ENCODE measurements at places on chromosomes 4 and X.

DNA sequence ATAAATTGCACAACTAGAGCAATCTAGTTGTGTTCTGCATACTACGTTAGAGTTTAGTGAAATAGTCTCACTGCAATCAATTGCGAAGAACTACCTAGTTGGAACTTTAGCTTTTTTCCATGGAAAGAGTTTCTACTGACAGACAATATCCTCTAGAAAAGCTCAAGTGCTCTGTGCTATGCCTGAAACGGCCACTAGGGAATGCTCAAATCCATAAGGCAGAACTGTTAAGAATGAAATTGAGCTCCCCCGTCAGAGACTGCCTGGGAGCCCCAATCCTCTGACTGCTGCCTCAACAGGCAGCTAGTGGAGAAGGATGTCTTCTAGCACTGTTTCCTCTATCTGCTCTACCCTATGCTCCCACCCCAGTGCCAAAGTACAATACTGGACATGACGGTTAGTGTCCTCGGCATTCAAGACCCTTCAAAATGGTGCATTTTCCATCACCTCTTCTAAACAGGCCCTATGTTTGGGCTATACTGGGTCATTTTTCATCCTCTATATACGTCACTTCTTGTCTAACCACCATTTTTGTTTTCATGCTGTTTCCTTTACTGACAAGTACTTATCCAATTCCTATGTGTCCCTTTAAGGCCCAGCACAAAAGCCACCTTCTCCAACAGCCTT lies 35.3 kb downstream of the FRMD7 start:
- DNase-seq, result peak; percentile 80

GRCh38 chr4:40963897-40964478 lies 214.2 kb downstream of the NSUN7 start:
- DNase-seq, result no peak

DNA sequence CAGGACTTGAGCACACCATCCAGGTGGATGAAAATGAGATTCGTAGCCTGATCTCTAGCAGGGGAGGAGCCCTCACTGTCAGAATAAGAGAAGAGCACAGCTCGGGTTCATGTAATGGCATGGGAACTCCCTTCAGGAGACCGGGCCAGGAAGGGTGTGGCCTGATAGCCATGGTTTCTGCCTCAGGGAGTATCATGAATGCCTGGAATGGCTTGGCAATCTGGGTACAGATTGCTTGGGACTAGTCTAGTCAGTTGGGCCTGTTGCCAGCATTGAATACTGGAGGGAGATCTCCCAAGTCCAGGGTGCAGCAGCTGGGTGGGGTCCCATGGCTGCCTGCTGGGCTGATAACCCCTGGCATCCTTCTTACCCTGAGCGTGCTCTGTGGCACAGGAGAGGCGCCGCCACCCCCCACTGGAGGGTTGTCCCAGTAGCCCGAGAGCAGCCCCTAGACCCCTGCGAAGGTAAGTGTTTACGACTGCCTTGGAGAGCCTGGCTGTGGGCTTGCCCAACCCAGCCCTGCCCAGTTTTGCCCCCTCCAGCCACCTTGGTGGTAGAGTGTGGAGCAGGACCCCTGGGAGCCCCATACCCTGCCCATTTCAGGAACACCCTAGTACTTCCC lies 298.8 kb downstream of the TEX13A start:
- no peak for DNase-seq

DNA sequence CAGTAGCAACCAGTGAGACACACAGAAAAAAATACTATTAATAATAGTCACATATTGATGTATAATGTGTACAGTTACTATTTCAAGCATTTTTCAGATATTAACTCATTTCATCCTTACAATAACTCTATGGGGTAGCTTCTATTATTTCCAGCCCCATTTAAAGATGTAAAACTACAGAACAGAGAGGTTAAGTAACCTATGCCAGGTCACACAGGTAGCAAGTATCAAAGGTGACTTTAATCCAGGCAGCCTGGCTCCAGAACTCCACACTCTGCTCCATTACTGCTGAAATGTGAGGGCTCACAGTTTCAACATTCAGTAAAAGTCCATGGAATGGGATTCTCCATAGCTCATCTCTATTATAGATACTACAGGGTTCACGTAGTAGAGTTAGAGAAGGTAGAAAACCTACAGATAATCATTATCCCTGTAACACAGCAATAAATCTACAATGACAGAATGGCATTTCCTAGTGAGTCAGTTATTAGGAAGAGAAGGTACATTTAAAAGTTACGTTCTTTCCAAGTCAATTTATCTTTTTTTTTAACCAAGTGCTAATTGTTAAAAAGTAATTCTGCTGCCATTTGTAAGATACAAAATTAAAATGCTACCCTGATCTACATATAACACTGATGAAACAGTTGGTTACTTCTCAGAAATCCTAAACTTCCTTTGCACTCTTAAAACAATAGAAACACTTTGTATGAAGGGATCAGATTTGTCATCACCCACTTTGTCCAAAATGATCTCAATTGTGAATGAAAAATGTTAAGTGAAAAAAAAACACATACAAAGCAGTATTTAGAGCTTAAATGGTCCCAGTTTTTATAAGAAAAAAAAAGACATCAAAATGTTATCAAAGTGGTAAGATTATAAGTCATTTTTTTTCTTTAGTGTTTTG lies 18.7 kb downstream of the RELL1 start:
- no peak for DNase-seq

GRCh38 chr4:84502955-84503373 lies 3.9 kb upstream of the NKX6-1 start:
- DNase-seq, result no peak

DNA sequence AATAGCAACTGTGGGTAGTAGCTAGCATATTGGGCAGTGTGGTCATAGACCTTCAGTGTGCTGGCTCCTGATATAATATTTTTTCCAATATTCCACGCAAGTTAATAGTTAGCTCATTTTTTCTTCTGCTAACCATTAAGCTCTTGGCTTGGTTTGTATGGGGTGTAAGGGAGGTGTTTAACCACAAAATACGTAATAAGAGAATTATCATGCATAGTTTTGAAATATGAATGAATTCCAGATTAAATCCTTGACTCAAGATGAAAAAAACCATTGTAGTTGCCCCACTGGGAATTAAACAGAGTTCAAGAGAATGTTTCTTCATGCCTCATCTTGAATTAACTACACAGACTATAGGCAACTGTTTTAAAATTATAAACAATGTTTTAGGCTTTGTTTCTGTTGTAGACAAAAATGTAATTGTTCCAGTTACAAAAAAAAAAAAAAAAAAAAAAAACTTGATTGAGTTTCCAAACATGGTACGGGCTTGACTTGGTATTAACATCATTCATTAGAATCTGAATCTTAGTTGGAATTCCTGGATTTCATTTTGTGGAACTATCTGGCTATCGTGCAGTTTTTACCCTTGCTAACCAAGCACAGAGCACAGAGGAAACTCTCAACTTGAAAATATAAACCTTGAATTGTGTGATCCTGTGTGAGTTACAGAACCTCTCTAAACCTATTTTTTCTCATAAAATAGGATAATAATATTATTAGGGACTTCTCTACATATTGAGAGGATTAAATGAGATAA lies 28.4 kb downstream of the CXCL1 start:
- DNase-seq, result no peak

DNA sequence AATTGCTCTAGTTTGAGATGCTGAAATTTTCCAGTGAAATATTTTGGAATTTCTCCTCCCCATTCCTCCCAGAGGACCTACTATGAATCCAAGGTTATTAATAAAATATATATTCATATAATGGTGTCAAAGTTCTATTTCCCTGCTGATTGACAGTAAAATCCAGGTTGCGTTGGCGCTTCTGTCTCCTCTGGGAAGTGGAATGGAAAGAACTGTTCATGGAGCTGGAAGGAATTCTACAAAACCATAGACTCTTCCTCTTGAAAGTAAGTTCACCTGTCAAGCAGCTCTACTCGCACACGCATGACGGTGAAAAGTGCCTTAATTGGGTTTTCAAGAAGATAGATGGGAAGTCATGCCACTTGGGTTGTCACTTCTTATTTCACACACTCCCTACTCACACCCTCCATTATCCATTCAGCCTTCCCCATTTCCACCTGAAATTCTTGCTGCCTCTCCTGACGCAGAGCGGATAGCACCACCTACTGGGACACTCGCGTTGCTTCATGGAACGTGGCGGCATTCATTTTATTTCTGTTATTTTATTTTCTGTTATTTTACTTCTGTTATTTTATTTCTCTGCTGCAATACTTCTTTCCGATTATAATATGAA lies 351.6 kb downstream of the NLGN4X start:
- DNase-seq, result peak; percentile 42

GRCh38 chrX:20116087-20116576 lies 575 bp downstream of the MAP7D2 start:
- peak; percentile 43 for DNase-seq

DNA sequence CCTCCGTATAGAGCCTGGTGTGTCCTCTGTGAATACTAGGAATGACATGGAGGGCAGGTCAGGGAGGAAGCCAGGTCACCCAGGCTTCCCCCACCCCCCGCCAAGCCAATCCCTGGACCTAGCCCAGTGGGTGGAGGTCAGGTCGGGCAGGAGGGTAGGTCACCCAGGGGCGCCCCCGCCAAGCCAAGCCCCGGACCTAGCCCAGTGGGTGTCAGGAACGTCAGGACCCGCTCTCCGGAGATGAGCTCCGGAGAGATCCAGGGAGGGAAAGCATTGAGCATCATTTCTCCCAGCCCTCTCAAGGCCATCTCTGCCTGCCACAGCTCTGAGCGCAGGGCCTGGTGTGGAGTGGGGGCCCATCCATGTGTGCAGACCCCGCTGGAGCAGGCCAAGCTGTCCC lies 48.6 kb downstream of the WFS1 start:
- no peak for DNase-seq

DNA sequence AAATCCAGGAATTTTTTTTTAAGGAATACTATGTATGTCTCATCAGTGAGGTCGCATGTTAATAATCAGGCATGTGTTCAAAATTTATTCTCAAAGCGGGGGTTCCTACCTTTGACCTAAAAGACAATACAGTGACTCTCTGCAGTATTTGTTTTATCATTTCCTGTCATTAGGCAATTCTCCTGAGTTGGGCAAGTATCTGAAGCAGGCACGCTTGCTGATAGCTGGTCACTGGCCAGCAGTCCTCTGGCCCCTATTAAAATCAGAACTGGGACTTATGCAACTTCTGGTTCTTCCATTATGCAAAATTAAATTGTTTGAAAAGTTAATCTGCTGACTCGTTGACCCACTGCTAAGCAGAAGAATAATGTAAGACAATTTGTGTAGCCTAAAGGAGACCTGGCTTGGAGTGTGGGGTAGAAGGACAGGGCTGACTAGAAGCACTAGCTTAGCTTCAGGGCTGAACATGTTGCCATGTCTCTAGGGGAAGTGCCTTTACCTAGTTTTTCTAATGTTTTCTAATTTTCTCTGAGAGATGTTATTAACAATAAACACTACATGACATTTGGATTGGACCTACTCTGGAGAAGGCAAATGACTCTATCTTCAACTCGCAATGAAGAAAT lies 36.0 kb upstream of the GABRA2 start:
- no peak for DNase-seq

DNA sequence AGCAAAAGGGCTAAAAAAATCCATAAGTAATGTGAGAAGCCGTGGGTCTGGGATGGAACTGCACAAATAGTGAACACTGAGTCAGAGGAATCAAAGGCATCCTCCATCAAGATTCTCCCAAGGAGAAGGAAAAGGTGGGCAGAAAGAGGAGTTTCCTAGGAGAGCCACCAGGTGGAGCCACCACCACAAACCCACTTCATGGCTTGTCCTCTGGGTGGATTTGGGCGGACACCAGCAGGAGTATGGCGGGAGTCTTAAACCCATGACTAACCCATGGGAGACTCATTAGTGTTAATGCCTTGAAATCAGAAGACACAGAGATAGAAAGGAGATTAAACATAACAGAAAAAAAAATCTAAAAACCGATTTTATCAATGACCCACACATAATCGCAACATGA lies 147.7 kb downstream of the SH3KBP1 start:
- peak; percentile 89 for DNase-seq

DNA sequence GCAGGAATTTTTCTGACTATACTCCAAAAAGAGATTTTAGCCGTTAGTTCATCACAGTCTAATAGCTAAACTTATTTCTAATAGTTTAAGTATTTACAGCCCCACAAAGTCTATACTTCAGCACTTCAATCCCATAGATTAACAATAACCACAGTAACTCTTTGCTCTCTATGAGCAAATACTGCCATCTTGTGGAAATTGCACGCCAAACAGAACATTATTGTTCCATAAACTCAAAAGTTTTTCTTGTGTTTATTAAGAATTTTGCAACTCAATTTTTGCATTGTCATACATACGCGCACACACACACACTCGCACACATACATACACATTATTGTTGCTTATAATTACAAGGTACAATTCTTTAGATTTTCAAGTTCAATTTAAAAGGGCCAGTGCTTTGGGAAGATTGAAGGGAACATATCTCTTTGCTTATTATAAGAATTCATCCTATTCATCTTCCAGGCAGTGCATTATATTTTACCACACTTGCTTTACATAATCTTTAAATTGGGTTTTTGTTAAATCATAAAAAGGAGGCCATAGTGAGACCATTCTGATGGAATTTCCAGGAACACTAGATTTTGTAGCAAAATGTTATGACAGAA lies 63.8 kb upstream of the ATOH1 start:
- DNase-seq, result no peak

DNA sequence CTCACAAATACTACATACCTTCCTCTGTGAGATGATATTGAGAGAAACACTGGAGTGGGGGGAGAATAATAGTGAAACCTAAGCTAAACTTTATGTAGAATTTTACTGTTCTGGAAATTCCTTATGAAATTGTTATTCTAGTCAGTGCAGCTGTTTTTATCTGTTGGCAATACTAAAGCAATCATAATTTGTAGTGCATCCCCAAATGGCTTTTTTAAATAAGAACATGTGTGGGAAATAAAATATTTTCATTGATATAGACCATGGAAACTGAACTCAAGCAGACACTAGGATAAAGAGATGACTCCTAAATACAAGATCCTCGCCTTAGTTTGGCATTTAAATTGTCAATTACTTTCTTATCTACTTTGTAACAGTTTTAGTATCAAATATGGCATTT lies 51.1 kb downstream of the SEC24D start:
- no peak for DNase-seq
